ENCODE measurements at places on chromosomes 5 and 9.

DNA sequence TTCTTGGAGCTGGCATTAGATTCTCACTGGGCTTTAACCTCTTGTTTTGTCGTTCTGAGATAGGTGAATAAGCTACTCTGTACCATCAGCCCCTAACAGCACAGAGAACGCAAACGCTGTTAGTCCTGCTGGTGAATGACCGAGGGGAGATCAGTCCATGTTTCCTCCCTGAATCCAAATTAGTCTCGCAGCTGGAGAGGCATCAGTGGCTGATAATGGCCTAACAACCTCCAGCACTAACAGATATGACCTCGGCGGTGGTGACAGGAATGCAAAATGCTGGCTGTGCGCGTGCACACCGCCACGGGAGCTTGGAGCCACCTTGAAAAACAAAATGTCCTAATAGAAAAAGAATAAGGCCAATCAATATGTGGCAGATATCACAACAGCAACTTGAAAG, 77.6 kb upstream of the IRX1 start:
- no peak for DNase-seq

- no peak for DNase-seq
Observed at GRCh38 chr9:68844631-68845612, 139.9 kb downstream of the PIP5K1B start.

DNA sequence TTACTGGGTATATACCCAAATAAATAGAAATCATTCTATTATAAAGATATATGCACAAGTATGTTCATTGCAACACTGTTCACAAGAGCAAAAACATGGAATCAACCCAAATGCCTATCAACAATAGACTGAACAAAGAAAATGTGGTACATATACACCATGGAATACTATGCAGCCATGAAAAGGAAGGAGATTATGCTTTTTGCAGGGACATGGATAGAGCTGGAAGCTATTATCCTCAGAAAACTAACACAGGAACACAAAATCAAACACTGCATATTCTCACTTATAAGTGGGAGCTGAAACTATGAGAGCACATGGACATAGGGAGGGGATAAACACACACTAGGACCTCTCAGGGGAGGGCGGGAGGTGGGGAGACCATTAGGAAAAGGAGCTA, 298.4 kb upstream of the CDH9 start:
- no peak for DNase-seq

- no peak for DNase-seq
Observed at GRCh38 chr9:25225938-25226760, 452.1 kb downstream of the TUSC1 start.

DNA sequence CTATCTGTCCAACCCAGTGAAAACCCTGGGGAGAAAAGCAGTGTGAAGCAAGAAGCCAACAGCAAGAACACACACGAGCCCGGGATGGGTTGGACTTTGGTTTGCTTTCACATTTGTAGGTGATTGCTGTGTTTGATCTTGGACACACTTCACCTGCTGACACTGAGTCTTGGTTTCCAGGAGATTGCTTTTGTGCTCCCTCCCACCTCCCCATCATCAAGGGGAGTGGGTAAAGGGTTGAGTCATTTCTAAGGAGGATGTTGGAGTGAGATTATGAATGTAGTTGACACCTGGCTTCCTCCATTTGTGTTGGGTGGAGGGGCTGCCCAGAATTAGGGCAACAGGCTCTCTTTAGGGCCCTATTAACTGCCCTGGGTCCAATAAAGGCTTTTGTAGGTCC, 37.5 kb downstream of the ANKDD1B start:
- DNase-seq, result no peak

DNA sequence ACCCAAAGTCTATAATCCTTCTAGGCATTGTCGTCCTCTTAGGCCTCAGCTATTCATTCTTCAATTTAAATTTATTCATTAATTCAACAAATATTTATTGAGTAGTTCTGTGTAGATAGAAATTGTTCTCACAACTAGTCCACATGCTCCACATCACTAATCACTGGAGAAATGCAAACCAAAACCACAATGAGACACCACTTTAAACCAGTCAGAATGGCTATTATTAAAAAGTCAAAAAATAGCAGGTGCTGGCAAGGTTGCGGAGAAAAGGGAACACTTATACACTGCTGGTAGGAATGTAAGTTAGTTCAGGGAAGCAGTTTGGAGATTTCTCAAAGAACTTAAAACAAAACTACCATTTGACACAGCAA, 51.1 kb upstream of the TNFSF15 start:
- no peak for DNase-seq

DNA sequence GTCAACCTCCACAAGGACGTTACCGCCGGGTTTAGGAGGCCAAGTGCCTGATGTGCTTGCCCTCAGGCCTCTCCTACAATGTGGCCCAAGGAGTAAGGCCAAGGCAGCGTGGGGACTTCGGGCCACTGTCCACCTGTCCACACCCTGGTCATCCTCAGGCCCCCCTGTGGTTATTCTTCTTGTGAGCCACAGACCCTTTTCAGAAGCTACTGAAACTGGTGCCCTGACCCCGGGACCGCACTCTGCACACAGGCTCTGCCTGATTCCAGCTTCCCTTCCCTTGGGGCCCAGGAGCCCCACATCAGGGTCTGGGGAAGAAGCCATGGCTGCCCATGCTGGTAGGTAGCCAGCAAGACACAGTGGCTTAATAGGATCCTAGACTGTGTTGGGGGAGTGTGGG, 128.8 kb downstream of the OLFM1 start:
- no peak for DNase-seq

GRCh38 chr9:114908104-114908622, 22.2 kb downstream of the TNFSF8 start:
- DNase-seq, result peak; percentile 100

DNA sequence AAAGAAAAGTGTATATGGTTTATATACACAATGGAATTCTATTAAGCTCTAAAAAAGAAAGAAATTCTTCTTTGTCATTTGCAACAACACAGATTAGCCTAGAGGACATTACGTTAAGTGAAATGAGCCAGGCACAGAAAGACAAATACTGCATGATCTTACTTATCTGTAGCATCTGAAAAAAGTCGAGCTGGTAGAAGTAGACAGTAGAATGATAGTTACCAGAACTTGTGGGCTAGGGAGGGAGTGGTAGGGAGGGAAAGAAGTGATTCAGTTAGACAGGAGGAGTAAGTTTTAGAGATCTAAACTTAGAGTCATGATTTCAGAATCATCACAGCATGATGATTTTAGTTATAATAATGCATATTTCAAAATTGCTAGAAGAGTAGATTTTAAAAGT, 184.6 kb downstream of the TLE4 start:
- no peak for DNase-seq

DNA sequence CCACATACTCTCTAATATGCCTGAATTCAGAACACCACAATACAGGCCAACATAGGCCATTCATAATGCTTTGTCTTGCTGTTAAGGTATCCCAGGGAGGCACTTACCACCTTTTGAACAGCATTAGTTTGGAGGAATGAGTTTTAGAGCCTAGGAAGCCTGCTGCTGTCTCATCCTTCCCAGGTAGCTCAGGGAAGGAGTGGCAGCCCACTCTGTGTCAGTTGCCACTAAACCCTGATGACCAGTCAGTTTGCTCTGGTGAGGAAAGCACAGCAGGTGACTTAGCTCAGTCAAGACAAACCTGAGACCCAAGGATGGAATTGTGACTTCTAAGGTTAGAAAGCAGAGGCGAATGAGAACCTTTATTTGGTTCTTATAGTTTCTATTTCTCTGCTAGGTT, 337.4 kb upstream of the ATP10B start:
- no peak for DNase-seq

GRCh38 chr5:103901885-103902284, 339.3 kb upstream of the NUDT12 start:
- no peak for DNase-seq

DNA sequence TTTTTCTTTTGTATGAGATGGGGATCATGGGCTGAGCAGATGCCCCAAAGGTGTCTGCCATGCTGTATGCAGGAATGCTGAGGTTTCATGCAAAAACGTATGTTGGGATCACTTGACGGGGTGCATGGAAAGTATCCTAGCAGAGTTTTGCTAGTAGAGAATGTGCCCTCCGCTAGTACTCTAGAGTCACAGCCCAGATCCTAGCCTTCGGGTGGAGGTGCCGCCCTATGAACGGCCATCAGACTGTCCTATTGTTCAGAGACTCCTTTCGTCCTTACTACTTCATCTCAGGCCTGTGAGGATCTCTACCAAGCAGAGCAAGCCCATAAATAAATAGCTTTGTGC, 69.6 kb upstream of the SPATA31E1 start:
- no peak for DNase-seq

DNA sequence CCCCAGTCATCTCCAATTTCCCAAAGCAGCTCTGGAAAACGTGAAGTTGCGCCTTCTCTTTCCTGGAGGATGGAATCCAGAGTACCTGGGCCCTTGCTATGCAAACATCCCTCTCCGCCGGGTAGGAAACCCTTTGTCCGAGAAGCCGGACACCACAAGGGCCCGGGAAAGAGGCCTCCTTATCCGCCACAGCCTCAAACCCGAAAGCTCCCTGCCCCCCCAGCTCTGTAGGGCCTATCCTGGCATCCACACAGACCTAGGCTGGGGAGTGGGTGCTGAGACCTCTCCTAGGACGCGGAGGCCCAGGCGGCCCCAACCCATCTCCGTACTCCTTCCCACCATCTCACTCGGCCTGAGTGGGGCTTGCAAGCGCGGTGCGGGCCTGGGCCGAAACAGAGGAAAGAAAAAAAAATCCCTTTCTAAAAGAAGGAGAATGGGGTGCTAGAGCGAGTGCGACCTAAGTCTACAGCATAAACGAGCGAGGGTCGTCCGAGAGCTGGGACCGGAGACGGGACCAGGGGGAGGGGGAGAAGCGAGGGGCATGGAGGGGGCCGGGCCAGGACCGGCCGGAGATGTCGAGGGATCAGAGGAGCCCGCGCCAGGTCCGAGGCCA, 624 bp downstream of the FBXW11 start:
- no peak for DNase-seq

GRCh38 chr9:36798350-36799065, 225.8 kb downstream of the MELK start:
- peak; percentile 62 for DNase-seq

DNA sequence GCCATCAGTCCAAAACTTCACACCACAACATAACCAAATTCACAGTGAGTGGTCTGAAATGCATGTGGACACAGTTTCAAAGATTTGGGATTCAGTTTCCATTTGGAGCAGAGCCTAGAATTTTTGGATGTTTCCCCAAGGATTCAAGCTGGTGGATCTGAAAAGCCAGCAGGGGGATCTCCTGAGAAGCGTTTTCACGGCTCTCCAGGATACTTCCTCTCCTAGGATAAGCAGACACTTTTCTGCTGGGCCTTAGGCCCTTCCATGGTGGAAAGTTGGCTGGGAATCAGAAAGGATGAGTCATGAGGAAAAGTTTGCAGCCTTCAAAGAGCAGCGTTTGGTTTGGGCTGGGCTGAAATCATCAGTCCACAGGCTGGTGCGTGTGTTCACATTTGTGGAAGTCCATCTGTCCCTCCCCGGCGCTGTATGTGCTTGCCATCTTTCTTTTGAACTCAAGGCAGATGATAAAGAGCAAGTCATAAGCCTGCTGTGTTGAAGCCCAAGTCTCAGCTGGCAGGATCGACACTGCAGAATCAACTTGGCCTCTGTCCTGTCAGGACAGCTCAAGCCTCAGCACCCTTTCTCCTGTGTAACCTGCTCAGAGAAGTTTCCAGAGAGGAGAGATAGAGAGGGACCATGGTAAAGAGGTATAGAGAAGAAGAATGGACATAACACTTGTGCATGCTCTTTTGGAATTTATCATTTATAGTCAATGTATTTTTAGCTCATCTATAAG, 152.6 kb upstream of the MSX2 start:
- no peak for DNase-seq

DNA sequence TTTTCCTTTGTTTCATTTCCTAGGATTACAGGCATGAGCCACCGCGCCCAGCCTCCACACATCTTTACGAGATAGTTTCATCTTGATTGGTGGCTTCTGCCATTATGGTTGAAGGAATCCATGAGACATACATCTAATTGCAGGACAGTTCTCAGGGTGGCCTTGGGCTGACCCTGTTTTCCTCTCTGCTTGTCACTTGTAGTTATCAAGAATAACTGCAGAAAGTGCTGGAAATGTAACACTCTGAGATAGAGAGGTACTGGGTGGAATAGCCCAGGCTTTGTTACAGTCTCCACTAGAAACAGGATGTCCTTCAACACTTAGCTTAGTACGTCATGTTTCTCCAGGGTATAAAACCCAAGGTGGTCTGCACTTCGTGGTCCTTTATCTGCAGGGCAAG, 10.7 kb downstream of the UGT3A2 start:
- no peak for DNase-seq

GRCh38 chr5:76859591-76860247, 9.9 kb downstream of the S100Z start:
- no peak for DNase-seq

DNA sequence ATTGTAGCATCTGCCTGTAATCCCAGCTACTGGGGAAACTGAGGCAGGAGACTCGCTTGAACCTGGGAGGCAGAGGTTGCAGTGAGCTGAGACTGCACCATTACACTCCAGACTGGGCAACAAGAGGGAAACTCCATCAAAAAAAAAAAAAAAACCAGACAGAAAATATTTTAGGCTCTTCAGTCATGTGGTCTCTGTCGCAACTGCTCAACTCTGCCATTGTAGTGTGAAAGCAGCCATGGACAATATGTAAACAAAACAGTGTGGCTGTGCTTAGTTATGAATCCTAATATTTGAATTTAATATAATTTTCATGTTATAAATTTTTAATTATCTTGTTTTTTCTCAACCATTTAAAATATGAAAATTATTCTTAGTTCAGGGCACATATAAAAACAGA, 38.4 kb downstream of the ZFAND5 start:
- no peak for DNase-seq

- no peak for DNase-seq
Observed at GRCh38 chr5:36261186-36261585, 19.5 kb upstream of the NADK2 start.

- DNase-seq, result no peak
Observed at GRCh38 chr5:179411161-179411841, 66.0 kb upstream of the ADAMTS2 start.

Measured in DMS153 (cell line).